ENCODE measurements at places on chromosomes 11 and 22.

- DNase-seq = no peak
These were observed 29.3 kb upstream of the CABP7 start for GRCh38 chr22:29690476-29690875.

DNA sequence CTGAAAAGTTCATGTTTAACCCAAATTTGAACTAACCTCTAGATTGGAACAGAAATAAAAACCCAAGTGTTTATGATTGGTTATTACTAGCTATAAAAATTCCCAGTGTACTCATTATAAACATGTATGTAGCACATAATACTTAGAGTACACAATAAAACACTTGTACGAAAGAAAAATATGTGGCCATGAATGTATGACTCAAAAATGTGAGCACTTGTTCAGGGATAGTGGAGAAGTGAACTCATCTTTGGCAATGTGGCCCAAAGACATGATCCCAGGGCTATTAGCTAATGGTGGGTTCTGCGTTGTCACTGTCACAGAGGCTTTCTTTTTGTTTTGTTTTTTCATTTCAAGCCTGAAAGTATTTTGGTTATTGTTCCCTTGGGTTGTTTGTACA, 72.0 kb downstream of the PPFIBP2 start:
- no peak for DNase-seq

- no peak for DNase-seq
These were observed 12.3 kb downstream of the CARS1 start for GRCh38 chr11:3044915-3045314.

DNA sequence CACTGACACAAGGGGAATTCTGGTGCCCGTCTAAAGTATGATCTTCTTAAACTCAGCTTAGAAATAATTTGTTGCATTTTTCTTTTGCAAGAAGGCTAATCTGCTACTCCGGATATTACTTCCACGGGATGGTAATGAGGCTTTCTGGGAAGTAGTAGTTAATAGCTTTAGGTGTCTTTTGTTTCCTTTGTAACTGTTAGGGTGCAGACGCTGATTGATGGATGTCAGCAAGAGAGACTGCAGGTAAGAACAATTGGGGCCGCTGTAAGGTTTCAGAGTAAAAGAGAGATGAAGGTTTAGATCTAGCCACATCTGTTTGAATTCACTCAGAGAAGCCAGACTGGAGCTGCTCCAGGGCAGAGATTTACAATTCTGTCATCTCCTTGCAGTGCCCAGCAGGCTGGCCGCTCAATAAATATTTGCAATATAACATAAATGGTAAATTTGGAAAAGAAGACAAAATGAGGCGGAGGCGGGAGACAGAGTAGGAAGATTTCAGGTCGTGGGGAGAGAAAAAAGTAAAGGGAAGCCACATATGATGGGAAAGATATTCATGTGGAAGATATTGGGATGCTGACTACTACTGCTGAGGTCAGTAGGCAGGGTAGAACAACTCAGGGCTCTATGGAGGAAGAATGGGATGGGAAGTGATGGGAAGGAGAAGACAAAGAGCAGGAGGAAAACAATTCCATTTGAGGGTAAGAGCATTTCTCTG, 320.5 kb downstream of the AASDHPPT start:
- DNase-seq = no peak

DNA sequence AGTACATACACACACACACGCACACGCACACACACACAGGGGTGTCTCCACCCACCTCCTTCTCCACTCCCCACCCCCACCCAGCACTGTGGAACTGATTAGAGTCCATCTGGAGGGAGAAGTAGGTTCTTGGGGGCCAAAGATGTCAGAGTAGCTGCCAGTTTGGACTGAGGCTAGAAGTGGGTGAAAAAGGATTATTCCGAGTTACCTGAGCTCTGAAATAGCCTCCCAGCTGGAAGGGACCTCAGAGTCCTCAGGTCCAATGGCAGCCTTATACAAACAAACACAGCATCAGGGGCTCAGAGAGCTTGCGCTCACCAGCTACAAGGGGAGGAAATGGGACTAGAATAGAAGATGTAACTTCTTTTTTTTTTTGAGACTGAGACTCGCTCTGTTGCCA, 20.8 kb downstream of the IL10RA start:
- DNase-seq = no peak

GRCh38 chr11:115555336-115556090, 51.3 kb upstream of the CADM1 start:
- no peak for DNase-seq

DNA sequence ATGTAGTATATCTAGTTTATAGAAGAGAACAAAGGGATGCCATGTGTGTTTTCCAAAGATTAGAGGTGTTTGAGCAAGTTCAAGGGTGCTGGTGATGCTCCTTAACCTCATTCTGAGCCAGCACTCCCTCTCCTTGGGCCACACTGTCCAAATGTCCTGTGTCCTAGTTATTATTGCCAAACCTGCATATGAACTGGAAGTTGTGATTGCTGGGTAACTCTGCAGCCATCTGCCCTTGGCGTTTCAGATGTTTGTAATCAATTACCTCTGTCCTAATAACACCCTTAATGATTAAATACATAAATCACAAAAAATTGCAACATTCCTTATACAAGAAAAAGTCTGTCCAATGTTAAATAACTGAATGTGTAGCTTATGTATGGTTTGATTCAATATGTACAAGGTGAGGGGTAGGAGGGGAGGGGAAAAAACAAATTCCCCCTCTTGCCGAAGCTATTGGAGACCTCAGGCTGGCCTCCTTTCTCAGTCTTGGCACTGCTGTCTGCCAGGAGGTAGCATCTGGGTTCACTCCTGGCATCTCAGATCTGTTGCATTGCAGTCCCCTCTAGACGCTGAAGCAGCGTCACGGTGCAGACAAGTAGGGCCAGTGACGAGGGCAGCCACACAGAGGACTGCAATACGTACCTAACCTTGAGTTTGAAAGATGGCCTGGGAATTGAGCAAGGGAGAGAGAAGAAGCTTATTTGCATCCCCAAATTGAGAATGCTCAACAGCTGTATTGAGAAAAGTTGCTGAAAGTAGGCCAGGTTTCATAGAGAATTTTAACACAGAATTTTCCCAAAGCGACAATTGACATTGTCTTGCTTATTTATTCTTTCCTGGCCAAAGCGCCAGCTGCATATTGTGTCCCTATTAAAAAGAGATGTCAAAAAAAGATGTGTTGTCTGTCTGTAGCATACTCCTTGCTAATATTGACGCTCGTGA, 89.6 kb upstream of the ARHGAP32 start:
- no peak for DNase-seq

DNA sequence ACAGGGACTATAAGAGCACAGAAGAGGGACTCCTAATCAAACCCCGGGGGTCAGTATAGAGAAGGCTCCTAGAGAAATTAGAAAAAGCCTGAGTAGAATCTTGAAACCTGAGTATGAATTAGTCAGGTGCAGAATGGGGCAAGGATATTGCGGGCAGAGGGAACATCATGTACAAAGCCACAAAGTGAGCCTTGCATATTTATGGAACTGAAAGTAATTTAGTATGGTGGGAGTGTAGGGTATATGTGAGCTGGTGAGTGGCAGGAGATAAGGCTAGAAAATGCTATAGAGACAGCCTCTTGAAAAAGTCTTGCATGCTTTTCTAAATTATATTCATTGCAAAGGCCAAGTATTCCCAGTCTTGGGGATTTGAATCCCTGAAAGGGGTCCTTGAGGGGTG, 93.7 kb downstream of the STIM1 start:
- no peak for DNase-seq

DNA sequence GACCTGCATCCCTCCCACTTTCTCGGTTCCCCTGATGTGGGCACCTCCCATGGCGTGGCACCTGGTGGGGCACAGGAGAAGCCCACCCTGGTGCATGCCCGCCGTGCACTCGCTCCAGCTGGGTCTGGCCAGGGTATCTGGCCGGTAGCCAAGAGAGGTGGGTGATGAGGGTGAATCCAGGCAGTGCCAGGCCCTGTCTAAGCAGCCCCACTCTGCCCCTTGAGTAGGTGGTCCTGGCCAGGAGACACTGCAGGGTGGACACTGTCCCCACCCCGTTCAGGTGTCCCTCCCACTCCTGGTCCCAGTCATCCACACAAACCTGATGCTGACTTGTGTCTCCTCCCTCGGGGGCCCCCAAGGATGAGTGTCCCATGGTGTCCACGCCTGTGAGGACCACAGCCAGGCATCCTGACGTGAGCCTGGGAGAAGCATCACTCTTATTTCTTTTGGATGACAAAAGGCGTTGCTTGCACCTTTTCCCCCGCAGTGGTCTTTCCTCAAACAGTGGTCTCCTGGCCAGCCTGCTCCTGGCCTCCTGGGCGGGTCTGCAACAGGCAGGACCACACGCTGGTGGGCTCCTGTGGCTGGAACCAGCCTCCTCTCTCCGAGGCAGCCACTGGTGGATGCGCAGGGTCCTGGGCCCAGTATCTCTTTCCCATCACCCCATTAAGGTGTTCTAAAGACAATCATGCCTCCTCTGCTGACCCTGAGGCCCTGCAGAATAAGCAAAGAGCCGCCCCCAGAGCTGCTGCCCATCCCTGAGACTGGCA, 922.3 kb downstream of the BRD1 start:
- no peak for DNase-seq

- no peak for DNase-seq
These were observed 2.7 kb downstream of the ST3GAL4 start for GRCh38 chr11:126357969-126358762.

- DNase-seq = no peak
These were observed 18.2 kb upstream of the TBX1 start for GRCh38 chr22:19742160-19743066.

DNA sequence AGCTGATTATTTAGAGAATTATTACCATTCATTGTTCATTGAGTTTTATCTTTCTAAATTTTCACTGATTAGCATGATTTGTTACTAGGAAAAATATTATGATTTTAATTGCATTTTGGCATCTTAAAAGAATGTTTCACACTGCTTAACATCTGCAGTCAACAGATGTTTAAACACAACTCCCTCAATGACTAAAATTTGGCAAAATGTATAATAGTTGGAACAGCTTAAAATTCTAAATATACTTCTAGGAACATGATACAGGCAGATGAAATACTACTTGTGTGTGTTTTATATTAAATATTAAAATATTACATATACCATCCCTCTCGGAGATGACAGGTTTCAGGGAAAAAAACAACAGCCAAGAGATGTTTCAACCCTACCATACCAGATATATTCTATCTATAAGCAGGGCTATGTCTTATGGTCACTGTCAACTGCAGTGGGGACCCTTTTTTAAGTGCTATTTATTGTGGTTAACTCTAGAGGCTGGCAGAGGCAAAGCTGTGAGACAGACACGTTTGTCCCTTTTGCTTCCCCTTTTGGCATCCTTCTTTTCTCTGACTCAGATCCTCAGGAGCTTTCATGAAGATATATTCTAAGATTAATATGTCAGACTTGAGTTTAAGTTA, 81.9 kb downstream of the BDNF start:
- DNase-seq = no peak

GRCh38 chr22:24699876-24700275, 74.6 kb downstream of the PIWIL3 start:
- no peak for DNase-seq

GRCh38 chr11:72328366-72329224, 84.6 kb upstream of the PHOX2A start:
- no peak for DNase-seq

DNA sequence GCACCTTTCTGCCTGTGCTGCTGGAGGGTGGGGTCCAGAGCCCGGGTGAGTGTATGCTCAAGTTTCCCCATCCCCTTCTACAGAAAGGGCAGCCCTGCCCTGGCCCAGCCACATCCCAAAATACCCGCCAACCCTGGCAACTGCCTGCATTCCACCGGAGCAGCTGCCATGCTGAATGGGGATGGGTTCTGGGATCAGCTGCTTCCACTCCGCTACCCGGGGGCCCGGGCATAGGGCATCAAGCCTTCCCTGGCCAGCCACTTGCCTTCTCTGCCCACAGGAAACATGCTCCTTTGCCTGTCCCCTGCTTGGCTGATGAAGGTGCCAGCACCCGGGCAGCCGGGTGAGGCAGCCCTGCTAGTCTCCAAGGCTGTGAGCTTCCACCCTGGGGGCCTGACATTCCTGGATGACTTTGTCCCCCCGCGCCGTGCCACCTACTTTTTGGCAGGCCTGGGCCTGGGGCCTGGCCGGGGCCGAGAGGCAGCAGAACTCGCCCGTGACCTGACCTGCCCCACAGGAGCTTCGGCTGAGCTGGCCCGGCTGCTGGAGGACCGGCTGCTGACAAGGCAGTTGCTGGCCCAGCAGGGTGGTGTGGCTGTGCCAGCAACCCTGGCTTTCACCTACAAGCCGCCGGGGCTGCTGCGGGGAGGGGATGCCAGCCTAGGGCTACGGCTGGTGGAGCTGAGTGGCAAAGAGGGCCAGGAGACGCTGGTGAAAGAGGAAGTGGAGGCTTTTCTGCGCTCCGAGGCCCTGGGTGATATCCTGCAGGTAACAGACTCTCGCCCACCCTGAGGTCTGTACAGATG, 3.2 kb downstream of the CARNS1 start:
- no peak for DNase-seq

DNA sequence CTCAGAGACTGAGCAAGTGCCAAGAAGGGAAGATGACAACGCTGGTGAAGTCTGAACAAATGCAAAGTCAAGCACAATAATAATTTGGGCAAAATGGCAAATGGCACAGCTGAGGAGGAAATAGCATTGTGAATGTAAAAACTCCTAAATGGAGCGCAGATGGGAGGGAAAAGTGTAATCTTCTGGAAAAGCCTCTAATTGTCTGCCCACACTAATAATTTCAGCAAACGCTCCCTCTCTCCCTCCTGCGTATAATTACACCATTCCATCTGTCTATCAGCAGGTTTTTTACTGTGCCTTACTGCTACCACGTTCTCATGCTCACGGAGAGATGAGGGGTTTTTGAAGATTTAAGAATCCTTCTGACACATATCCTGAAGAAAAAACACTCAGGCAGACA, 302.6 kb downstream of the KIRREL3 start:
- DNase-seq = no peak

GRCh38 chr11:61752117-61752924, at the start of gene MYRF:
MYRF (plus strand) TSS chr11:61752636; CDS start chr11:61752745, 109 bp downstream.
- DNase-seq = peak; percentile 31

DNA sequence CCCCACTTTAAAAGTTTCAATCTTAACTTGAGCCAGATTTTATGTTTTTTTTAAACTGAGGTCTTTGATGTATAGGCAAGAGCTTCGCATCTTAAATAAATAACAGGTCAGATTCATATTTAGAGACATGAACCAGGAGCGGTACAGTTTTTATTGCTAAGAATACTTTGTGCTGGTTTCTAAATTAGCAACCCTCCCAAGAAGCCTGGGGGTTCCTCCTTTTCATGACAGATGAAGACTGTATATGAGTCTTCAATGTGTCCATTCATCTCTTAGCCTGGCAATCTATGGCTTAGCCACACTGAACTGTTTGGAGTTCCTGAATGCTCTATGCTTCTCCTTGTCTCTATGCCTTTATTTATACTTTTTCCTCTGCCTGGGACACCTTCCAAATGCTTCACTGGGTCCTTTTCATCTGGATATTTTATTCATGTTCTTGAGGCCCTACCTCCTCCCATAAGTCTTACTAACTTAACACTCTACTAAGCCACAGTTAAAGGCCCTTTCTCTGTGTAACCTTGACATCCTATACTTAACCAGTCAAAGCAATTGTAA, 338.6 kb downstream of the INSC start:
- DNase-seq = no peak
